Stimulated activated CD4-positive, alpha-beta T cell treated with anti-CD3 and anti-CD28 coated beads, TNF-alpha, amount 100 ng/mL, for 4 hours (primary cell): ENCODE measurements at places on chromosomes 1 and 21.

DNA sequence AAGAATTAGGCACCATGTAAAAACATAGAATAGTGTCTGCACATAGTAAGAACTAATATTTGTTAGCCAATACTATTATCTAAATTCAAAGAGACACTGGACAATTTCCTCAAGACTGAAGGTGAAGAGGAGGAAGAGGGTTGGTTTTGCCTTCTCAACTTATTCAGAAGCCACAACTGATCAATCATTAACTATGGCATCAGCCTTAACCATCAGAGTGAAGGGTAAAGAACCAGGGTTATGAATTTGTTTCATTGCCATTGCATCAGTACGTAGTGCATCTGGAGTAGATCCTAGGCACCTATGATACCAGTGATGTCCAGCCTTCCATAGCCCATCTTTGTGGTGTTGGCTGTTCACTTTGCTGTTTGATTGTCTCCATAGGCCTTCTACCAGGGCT, 421.7 kb upstream of the DEPDC1 start:
- no peak for DNase-seq

GRCh38 chr1:12155328-12155727, 11.5 kb upstream of the TNFRSF1B start:
- no peak for DNase-seq

GRCh38 chr1:231241750-231242149, 738 bp downstream of the GNPAT start:
- DNase-seq, result no peak

GRCh38 chr1:201016211-201016651, 7.3 kb downstream of the KIF21B start:
- DNase-seq, result no peak

DNA sequence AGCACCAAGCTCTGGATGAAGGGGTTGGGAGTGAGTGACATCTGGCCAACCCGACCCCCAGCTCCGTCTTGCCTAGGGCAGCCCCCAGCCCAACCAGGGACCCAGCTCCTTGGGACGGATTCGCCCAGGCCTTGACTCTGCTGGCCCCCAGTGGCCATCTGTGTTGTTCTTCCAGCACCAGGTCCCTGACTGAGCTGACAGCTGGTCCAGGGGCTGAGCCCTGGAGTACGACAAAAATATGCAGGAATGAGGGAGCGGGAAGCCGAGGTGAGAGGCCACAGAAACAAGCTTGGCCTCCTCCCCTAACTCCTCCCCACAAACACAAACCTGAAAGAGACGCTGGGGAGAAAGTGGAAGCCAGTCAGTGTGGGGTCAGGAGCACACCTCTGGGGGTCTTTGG, 55.0 kb upstream of the PAX7 start:
- peak; percentile 12 for DNase-seq

- DNase-seq, result no peak
Measured at GRCh38 chr1:75765697-75766355, 20.2 kb upstream of the RABGGTB start.

DNA sequence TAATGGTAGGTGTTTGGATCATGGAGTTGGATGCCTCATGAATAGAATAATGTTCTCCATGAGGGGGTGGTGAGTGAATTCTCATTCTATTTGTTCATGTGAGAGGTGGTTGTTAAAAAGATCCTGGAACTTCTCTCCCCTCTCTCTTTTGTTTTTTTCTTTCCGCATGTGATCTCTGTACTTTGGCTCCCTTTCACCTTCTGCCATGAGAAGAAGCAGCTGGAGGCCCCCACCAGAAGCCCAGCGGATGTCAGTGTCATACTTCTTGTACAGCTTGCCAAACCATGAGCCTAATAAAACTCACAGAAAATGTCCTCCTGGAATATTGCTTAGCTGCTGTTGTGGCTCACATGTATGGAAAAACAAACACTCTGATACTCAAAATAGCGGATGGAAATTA, 1212.3 kb upstream of the NCAM2 start:
- no peak for DNase-seq

- DNase-seq, result no peak
Measured at GRCh38 chr1:52028328-52028727, 5.3 kb downstream of the KTI12 start.

GRCh38 chr1:24263746-24264145, 55.4 kb upstream of the GRHL3 start:
- DNase-seq, result no peak

- DNase-seq, result peak; percentile 1
Measured at GRCh38 chr1:62082456-62083363, 111.9 kb upstream of the L1TD1 start.

GRCh38 chr1:98147280-98147679, 226.4 kb upstream of the DPYD start:
- DNase-seq, result no peak
